ENCODE measurements at places on chromosomes 4 and X.

DNA sequence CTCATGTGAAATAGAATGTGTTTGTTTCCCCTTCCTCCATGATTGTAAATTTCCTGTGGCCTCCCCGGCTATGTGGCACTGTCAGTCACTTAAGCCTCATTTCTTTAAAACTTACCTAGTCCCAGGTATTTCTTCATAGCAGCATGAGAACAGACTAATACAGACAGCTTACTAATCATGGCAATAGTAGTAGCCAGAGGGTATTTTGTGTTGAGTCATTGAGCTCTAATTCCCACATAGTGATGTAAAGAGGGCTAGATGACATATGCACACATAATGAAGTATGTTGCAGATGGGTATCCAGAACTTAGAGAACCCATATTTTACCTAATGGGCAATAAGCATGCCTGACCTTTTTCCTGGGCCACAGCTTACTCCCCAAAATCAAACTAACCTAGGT lies 1197.2 kb downstream of the PCDH7 start:
- DNase-seq: no peak

DNA sequence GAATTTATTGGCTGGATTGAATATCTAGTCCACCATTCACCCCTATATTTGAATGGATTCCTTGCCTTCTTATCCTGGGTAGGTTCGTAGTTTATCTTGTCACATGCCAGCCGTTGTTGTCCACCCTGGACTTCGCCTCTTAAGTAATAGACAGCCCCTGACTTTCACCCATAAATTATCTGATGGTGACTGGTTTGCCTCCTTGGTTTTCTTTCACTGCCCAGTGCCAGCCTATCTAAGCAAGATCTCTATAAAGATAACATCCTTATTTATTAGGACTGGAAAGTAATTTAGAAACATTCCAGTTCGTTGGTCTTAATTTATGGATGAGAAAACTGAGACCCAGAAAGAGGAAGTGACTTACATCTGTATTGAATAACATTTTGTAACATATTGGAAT lies 410.3 kb downstream of the RPA4 start:
- no peak for DNase-seq

- DNase-seq: no peak
These were observed 45.8 kb downstream of the AREG start for GRCh38 chr4:74490736-74491135.

DNA sequence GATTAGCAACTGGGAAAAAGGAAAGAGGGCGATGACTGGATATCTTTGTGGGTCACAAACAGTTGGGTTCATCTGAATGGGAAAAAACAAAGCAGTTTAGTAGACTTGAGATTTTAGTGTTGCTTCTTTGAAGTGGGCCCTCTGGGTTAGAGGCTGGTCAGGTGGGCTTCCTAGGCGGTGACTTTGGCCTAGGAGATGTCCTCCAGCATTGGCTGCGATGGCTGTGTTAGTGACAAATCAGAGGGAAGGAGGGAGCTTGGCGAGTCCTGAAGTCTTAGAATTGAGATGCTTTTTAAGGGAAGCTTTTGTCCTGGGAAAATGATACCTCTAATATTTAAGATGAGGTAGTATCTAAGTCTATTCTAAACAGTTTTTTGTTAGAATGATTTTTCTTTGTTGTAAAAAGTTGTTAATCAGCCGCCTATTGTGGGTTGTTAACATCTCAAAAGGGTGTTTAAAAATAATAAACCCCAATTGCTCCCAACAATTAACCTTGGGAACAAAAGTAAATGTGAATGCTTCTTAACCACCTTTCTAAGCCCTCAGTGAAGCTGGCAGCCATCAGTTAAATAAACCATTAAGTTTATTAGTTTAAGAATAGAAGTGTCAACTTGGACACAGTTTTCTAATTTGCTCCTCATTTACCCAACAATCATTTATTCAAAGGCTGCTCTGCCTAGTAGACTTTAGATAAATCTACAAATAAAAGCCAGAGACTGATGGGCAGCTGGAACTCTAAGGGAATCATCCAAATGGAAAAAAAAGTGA lies 31.7 kb downstream of the DLG3 start:
- no peak for DNase-seq

DNA sequence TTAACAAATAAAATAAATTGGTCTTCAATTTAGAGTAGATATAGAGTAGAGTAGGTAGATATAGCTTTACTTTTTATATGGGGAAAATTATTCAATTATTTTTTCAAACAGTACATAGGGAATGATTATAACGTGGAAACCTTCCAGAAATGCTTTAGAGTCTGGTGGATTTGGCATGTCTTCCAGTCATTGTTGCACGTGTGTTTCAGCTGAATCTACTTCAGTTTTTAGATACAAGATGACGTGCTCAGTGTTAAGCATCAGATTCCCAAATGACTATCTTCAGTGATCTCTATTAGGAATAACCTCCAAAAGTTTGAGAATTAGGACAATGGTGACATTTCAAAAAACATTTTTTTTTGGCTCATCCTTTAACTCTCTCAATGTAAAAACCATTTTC lies 616.9 kb downstream of the ANKRD50 start:
- no peak for DNase-seq

GRCh38 chrX:103423955-103424638 lies 47.8 kb downstream of the BEX3 start:
- DNase-seq: no peak

GRCh38 chrX:9370893-9371292 lies 94.0 kb upstream of the TBL1X start:
- DNase-seq: no peak

DNA sequence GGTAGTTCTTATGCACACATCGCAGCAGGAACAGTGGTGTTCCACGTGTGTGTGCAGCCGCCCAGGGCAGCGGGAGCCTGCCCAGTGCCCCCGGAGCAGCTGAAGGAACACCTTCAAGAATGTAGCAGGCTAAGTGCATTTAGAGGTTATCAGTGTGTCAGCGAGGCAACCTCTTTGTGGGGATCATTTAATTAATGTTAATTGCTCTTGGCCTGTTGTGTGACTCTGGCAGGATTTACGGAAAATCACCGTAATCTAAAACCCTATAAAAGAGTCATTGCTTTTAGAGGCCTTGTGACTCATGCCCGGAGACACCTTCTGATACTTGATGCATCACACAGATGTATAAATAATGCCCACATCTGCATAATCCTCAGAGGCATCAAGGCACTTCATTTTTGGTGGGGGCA lies 47.3 kb upstream of the GATB start:
- DNase-seq: no peak

- DNase-seq: no peak
These were observed 88.1 kb upstream of the MBNL3 start for GRCh38 chrX:132576939-132577338.

GRCh38 chrX:51484616-51485015 lies 11.8 kb downstream of the NUDT11 start:
- DNase-seq: no peak

- no peak for DNase-seq
These were observed 80.1 kb downstream of the ANAPC4 start for GRCh38 chr4:25457053-25457715.

DNA sequence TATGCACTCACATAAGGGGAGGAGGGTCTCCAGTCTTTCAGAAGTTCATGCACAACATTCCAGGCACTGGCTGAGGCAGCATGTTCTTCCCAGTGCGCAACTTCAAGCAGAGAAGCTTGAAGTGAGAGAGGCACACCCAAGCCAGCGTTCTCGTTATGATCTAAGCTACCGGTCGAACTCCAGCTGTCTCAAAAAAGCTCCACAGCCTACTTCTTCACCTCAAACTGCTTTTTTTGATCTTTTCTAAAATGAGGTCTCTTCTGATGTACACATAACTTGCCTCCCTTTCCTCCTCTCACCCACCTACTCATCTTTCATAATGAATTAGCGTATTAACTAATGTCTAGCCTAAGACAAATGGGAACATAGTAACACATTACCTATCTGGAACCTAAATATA lies 25.3 kb downstream of the GPC4 start:
- peak; percentile 22 for DNase-seq

DNA sequence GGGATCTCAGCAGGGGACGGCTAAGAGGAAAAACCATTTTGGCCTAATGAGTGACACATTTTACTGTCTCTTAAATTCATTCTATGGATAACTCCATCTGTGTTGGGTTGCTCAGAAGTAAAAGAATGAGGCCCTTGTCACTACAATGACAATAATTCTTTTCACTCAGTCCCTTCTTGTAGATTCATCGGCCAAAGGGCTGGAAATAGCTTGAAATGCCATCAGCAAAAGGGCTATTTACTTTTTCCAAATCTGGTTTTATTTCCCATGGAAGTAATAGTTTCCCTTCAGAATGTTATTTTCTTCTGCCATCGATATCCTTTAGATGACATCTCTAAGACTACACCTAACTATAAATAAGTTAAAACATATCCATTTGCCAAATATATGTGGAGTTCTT lies 7.4 kb downstream of the MEPE start:
- DNase-seq: peak; percentile 83

GRCh38 chr4:142815834-142816233 lies 30.3 kb downstream of the INPP4B start:
- no peak for DNase-seq

- DNase-seq: no peak
These were observed 53.4 kb downstream of the LDB2 start for GRCh38 chr4:16844816-16845586.

GRCh38 chr4:118843237-118843636 lies 7.3 kb upstream of the SEC24D start:
- DNase-seq: no peak

GRCh38 chrX:13404364-13404763 lies 84.5 kb upstream of the ATXN3L start:
- DNase-seq: no peak

GRCh38 chr4:16212138-16212782 lies 14.0 kb downstream of the TAPT1 start:
- no peak for DNase-seq

DNA sequence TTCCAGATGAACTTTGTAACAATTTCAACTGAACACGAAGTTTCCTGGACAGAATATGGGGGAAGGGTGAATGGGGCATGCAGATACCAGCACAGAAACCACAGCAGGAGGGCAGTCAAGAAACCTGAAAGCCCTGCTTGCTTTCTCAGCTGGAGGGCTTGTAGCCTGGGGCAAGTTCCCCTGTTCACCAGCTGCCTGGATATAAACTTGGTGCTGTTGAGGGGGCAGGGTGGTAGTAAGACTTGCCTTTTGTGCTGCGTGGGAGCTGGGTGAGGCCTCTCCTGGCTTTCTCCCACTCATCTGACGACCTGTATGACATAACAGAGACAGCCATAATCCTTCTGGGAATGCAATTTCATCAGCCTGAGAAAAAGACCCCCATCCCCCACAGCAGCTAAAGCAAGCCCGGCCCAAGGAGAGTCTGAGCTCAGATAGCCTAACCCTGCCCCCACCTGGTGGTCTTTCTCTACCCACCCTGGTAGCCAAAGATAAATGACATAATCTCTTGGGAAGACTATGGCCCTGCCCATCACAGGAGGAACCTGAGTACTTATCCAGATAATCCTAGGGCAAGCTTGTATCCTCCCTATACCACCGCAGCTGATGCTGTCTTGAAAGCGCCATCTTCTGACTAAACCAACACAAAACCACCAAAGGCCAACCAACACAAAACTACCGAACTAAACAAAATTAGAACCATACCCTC lies 234.3 kb downstream of the LAS1L start:
- no peak for DNase-seq

- no peak for DNase-seq
These were observed 41.0 kb downstream of the IRF2 start for GRCh38 chr4:184433258-184433892.

DNA sequence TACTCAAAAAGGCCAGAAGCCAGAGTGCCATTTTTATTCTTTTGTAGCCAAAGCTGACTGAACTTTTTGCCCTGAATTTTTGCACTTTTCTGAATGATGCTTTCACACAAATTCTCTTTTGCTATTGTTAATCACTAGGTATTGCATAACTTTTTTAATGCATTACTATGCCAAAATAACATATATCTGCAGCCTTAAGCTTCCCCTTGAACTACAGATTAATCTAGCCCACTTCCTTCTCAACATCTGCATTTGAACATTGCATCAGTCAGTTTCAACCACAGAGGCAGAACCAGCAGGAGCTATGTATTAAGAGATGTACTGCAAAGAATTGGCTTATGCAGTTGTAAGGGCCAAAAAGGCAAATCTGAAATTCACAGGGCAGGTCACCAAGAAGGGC lies 197.6 kb upstream of the GYPA start:
- no peak for DNase-seq

- no peak for DNase-seq
These were observed 163.9 kb upstream of the ETNPPL start for GRCh38 chr4:108926781-108927180.

DNA sequence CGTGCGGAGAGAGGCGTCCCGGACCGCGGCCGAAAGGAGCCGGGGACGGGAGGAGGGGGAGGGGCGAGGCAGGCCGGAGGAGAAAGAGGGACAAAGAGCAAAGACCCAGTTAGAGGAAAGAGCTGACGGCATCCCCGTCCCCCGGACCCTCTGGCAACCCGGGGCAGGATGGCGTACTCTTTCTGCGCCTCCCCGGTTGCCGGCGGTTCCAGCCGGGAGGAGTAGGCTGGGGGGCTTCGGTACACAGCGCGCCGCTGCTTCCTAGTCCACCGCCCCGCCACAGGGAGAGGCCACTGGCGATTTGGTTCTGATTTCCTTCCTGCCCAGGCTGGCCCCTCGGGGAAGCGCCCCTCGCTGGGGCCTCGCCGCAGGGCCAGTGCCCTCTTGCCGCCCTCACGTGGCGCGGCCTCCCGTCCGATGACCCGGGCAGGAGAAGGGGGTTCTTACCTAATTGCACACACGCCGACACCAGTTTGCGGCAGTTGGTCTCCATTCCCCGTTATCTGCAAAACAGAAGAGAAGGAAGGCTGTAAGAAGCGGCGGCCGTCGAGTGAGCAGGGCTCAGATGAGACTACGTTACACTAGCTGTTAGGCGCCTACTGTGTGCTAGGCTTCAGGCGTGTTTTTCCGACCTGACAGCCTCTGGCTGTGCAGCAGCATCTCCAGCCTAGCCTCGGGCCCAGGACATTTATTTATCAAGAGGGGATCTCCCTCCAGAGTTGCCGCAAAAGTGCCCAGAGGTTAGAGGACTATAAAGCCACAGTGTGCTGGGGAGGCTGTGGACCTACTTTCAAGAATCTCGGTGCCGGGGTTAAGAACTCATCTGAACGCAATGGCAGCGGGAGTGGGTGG lies 9.9 kb upstream of the PITX2 start:
- no peak for DNase-seq

DNA sequence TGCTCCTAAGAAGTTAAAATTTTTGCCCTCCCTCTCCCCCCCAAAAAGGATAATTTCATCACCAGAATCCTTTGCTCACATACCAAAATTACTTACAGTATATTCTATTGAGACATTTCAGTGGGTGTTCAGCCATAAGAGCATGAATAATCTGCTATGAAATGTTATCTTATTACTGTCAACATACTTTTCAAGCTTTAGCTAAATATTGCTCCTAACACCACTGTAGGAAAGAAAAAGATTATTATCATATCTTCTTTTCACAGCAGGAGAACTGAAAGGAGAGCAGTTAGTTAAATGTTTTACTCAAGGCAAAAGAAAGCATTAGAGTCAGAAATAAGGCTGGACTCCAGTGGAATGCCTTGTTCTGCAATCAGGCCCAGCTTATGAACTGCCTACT lies 231.0 kb upstream of the GYPA start:
- no peak for DNase-seq

GRCh38 chr4:15327311-15328298 lies 100.2 kb upstream of the C1QTNF7 start:
- DNase-seq: no peak

All from putamen (tissue), 1 donor.